ENCODE measurements at places on chromosomes 5 and 9.

DNA sequence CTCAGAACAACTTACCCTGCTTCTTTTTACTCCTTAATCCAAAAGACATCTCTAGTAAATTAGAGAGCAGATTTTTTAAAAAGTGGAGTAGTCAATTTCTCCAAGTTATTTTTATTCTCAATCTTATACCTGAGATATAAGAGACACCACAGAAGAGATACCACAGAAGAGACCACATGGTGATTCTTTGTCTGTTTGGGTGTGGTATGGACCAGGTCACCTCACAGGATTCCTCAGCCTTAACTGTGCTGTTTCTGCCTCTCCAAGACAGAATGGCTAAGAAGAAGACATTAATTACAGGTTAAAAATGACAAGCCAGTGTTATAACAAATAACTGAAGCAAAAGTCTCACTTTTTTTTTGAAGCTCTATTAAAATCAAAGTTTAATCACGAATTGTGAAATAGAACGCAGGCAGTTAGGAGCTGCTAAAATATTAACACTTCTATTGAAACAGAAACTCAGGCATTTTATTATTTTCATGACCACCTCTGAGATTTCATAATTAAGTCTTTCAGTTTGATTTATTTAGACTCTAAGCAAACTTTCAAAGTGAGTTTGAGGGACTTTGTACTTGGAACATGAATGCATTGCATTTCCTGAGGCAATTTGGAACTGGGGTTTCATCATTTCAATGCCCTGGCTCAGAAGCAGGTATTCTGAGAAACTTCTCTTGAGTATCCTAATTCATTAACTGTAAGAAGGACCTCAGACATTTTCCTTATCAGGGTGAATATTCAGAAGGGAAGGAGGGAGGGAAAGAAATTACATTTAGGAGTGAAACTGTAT, 280.7 kb downstream of the KCTD16 start:
- no peak for DNase-seq

DNA sequence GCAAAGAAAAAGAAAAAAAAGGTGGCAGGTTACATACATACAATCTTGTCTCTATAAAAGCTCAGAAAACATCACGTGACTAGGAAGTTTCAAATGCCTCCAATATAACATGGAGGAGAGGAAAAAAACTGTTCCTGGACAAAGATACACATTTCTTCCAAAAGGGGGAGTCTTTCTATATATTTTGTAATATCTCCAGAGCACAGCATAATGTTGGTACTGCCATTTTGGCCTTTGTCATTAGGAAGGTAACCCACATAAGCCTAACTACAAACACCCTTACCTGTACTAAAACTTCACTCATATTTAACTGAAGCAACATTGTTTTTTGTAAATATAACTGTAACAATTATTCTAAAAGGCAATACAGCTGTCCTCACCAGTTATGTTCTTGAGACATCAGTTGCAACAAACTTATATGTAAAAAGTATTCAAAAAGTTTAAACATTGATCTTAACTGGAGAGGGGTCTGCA, 1.2 kb upstream of the BTF3 start:
- DNase-seq = no peak

DNA sequence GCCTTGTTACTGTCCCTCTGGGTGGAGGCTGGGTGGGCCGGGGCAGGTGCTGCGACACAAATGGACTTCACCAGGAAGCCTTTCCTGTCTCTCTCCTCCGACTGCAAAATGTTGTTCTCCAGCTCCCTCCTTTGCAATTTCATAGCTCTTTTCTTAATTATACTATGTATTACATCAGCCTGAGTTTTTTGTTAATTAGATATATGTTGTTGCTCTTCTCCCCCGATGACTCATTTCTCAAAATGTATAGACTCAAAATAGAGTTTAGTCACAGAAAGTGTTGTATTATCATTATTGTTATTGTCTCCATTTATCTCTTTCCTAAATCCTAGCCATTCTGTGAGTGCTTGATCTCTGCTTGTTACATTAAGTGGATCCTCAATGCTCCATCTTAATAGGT, 122.4 kb upstream of the OSMR start:
- DNase-seq = no peak

GRCh38 chr5:74641735-74642542, 1.4 kb upstream of the ENC1 start:
- DNase-seq = no peak

- no peak for DNase-seq
These were observed 57.4 kb upstream of the PTCH1 start for GRCh38 chr9:95574176-95574575.

DNA sequence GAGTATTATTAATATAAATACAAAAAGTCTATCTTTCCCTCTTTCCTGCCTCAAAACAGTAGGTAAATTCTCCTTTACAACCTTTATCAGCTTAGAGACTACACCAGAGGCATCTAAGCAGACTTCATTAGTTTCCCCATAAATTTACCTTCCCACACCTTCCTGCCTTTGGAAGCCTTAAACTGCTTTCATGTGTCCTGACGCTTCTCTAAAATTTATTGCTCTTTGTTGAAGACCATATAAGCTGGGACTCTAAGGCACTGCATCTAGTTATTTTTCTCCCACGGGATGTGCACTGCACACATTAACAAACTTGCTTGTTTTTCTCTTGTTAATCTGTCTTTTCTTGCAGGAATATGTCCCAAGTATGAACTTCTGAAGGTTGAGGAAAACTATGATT, 51.8 kb downstream of the DEPDC1B start:
- no peak for DNase-seq

GRCh38 chr5:154284433-154284832, 93.9 kb downstream of the GALNT10 start:
- no peak for DNase-seq

GRCh38 chr5:81949462-81949861, 22.4 kb upstream of the ATG10 start:
- DNase-seq = no peak

DNA sequence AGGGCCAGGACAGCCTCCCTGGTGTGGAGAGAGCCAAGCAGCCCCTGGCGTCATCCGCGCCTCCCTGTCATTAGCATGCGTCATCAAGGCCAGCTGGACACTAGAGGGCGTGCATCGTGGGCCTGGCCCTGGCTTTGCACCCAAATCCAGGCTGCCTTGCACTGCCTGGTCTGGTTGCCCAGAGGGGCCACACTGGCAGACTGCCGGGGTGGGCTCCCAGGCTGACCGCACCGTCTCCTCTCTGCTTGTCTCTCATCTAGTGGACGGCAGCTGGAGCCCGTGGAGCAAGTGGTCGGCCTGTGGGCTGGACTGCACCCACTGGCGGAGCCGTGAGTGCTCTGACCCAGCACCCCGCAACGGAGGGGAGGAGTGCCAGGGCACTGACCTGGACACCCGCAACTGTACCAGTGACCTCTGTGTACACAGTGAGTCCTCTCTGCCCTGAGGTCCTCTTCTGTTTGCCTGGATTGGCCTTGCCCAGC, 29.0 kb downstream of the HK3 start:
- no peak for DNase-seq

DNA sequence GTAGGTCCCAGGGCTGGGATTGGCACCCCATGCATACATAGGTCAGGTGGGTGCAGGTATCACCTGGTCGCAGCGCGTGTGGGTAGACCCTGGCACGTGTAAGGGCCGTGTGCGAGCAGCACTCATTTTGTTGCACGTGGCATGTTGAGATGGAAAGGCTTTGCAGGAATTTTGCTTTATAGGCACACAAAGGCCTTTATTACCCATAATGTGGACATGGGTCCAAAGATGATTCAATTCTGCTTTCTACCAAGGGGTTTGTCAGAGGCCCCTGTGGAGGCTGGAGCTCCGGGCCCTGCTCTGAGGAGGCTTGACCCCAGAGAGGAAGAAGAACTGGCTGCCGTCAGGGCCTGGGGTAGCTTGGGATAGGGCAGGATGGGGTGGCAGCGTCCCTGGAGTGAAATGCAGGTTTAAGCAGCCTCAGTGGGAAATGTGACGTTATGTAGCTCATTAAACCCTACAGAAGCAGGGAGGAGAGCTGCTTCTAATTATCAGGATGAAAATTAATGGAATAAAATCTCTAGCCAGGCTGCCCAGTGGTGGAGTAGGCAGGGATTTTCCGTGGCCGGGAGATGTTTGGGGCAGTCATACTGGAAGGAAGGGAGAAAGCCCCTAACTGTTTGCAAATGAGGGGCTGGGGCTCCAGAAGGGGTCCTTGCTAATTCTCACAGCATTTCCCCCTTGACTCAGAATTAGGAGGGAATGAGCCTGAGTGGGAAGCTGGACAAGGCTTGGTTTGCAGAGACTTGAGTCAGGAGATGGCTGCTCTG, 103.3 kb upstream of the PITX1 start:
- no peak for DNase-seq

DNA sequence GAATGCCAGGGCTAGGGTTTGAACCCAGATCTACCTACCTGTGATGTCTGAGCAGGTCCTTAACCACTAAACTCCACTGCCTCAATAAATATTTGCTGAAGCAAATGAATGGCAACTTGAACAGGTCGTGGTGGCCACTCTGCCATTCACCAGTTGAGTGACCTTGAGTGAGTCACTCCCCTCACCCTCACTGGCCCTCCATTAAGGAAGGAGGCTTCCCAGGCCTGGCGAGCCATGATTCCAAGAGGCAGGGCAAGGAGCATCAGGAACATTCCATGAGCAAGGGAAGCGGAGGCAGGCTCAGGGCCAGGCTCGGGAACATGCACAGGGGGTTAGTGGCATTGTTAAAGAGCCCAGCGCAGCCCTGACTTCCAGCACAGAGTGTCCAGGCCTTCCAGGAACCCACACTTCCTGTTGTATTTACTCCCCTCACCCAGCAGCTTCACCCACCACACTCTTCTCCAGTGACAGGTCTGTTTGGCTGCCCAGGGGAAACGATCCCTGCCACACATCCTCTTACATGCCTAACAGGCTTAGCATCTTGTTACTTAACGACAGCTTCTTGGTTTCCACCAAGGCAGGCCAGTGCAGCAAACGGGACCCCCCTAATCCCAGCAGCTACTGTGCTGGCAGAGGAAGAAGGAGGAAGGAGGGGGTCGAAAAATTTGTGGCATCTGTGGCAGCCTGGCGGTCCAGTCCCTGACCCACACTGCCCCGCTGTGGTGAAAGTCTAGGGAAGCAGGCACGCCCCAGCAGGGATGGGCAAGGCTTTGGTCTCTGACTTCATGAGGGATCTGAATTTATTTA, 43.7 kb upstream of the TTC1 start:
- DNase-seq = no peak

- DNase-seq = no peak
These were observed 509.8 kb downstream of the EBF1 start for GRCh38 chr5:158589939-158590338.

GRCh38 chr5:131378721-131379541, 115.1 kb downstream of the CDC42SE2 start:
- no peak for DNase-seq

GRCh38 chr9:90697808-90698207, 55.2 kb upstream of the DIRAS2 start:
- DNase-seq = no peak

GRCh38 chr9:124860582-124861341, 995 bp downstream of the RPL35 start:
- no peak for DNase-seq

DNA sequence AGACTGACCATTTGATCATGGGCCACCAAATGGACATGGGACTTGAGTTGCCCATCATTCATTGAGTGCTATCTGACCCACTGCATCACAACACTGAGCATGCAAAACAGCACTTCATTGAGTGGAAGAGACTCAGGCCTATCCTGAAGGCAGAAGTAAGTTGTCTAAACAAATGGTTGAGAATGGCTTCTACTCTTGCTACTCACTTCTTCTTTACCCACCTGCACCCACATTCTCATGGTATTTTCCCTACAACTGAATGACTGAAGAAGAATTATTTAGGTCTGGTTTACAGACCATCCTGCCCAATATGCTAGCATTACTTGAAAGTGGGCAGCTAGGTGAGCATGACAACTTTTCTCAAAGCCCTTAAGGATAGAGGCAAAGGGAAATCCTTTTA, 41.0 kb upstream of the PIP5K1B start:
- DNase-seq = no peak

- peak; percentile 39 for DNase-seq
These were observed 2.6 kb downstream of the CTNNAL1 start for GRCh38 chr9:109010746-109011145.

- no peak for DNase-seq
These were observed 21.8 kb downstream of the ZBED3 start for GRCh38 chr5:77065256-77065655.

GRCh38 chr9:15778861-15779260, 226.0 kb downstream of the CCDC171 start:
- DNase-seq = no peak

- DNase-seq = no peak
These were observed 353.6 kb upstream of the RIOK2 start for GRCh38 chr5:97536683-97537082.

DNA sequence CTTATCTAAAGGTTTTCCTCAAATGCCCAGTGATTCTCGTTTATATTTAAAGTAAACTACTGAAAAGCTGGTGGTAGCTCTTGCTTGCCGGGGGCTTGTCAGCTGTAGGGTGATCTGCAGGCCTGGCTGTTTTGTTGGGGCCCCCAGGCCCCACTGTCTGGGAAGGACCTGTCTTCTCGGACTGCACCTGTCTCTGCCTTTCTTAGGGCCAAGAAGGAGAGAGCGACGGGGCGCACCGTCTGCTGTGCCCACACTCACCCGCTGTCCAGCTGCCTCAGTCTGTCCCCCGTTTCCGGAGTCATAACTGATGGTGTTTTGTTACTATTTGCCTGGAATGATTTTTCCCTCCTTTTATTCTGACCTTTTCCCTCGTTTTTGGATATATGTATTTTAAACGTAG, 94.1 kb upstream of the CACNA1B start:
- DNase-seq = no peak

DNA sequence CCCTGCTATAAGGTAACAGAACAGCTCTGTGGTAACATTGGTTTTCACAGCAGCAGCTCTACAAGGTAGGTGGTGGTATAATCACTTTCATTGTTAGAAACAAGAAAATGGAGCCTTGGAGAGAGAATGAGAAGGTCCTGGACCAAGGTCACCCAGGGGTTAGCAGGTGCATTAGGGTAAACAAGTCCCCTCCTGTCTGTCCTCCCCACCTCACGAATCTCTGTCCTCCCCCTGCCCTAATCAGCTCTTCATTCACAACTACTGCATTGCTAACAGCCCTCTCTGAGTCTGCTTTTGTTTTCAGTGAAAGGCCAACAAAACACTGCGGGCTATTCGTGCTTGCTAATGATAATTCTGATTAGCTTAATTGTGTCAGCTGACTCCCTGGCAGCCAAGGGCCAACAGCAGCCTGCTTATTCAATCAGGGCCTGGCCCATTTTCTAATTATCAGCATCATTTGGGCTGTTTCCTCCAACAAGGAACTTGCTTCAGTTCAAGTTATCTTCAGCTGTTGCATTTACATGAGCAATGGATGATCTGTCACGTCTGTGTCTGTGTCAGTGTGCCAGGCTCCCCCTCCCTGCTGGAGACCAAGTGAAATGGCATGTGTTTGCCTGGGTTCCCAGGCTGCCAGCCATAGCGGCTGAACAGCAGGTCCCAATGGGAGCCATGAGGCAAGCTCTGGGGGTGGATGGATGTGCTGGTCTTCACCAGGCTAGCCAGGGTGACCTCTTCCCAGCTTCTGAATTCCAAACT, 56.7 kb upstream of the EQTN start:
- no peak for DNase-seq

GRCh38 chr5:144189800-144190429, 19.2 kb downstream of the KCTD16 start:
- DNase-seq = peak; percentile 52

GRCh38 chr5:127492854-127493738, 24.3 kb upstream of the PRRC1 start:
- DNase-seq = no peak

- no peak for DNase-seq
These were observed 380.8 kb downstream of the SPATA31D1 start for GRCh38 chr9:82369251-82369945.

GRCh38 chr5:68688547-68688946, 405.3 kb upstream of the SLC30A5 start:
- DNase-seq = no peak
